ENCODE measurements at places on chromosomes 1 and 21. TPM values are rescaled to one million over a fixed set of nuclear protein-coding genes. Genes with fewer than 3 reads are reported as not detected.

The ANGPTL3 gene
- total RNA-seq, result not detected

The TIE1 gene
- total RNA-seq, result 0.98 TPM

The GPX7 gene
- 55.1 TPM for total RNA-seq

The IL22RA1 gene
- under 0.01 TPM for total RNA-seq

The SH3GLB1 gene
- 21.2 TPM for total RNA-seq

The GRHL3 gene
- total RNA-seq, result 1.5 TPM

The OR2M3 gene
- not detected for total RNA-seq

The PSRC1 gene
- total RNA-seq, result 6.5 TPM

The MSH4 gene
- not detected for total RNA-seq

Data from mesangial cell (primary cell).